IMR-90 (cell line): ENCODE measurements at places on chromosomes 2 and 18. TPM values are rescaled to one million over a fixed set of nuclear protein-coding genes. Genes with fewer than 3 reads are reported as not detected.

ABCG5 gene
- total RNA-seq = not detected in 2 replicates

CFAP53 gene
- under 0.01 TPM in 2 replicates for total RNA-seq

ELOA2 gene
- total RNA-seq = not detected in 2 replicates

MC2R gene
- not detected in 2 replicates for total RNA-seq

TUBB8B gene
- total RNA-seq = not detected in 2 replicates

FABP1 gene
- not detected in 2 replicates for total RNA-seq

ONECUT2 gene
- under 0.01 TPM in 2 replicates for total RNA-seq

ATP6V1B1 gene
- total RNA-seq = 0.28 TPM in 1 of 2 replicates, not detected in the other

MSTN gene
- under 0.01 TPM in 1 of 2 replicates, not detected in the other for total RNA-seq

LIMS2 gene
- 1.1 and 1.3 TPM in 2 replicates for total RNA-seq

C2orf74 gene
- total RNA-seq = 8.4 and 10.3 TPM in 2 replicates

PAX3 gene
- not detected in 2 replicates for total RNA-seq

MAP2 gene
- total RNA-seq = 0.28 and 0.36 TPM in 2 replicates

CNDP2 gene
- 52.0 and 52.2 TPM in 2 replicates for total RNA-seq

GNLY gene
- total RNA-seq = not detected in 2 replicates

RAB11FIP5 gene
- total RNA-seq = 21.4 and 21.5 TPM in 2 replicates

MPV17 gene
- total RNA-seq = 70.4 and 80.5 TPM in 2 replicates

LBX2 gene
- 0.18 and 0.56 TPM in 2 replicates for total RNA-seq

ALPP gene
- not detected in 2 replicates for total RNA-seq

PARD3B gene
- total RNA-seq = 15.3 and 15.6 TPM in 2 replicates

IL1RN gene
- not detected in 2 replicates for total RNA-seq

PKDCC gene
- total RNA-seq = 50.3 and 55.6 TPM in 2 replicates

GPAT2 gene
- total RNA-seq = 0.28 and 0.36 TPM in 2 replicates

RBKS gene
- 0.83 and 1.1 TPM in 2 replicates for total RNA-seq

CHAC2 gene
- total RNA-seq = 3.9 and 6.9 TPM in 2 replicates

CBLN2 gene
- total RNA-seq = not detected in 2 replicates

AKAIN1 gene
- total RNA-seq = not detected in 2 replicates

STAT4 gene
- 0.28 and 0.36 TPM in 2 replicates for total RNA-seq

BMP10 gene
- total RNA-seq = not detected in 2 replicates

CHMP3 gene
- total RNA-seq = 38.4 and 81.4 TPM in 2 replicates

PDK1 gene
- total RNA-seq = 68.3 and 85.9 TPM in 2 replicates

CRACDL gene
- not detected in 2 replicates for total RNA-seq

CD302 gene
- total RNA-seq = 3.8 and 6.1 TPM in 2 replicates

GALR1 gene
- not detected in 2 replicates for total RNA-seq

FAM110C gene
- not detected in 2 replicates for total RNA-seq

ANKZF1 gene
- 18.3 and 18.6 TPM in 2 replicates for total RNA-seq

FNDC4 gene
- total RNA-seq = 7.3 and 7.5 TPM in 2 replicates

PLCL1 gene
- total RNA-seq = 0.18 and 0.56 TPM in 2 replicates

GPR39 gene
- total RNA-seq = 7.2 and 9.0 TPM in 2 replicates

NLRC4 gene
- total RNA-seq = not detected in 2 replicates

DIPK1C gene
- total RNA-seq = not detected in 2 replicates

GTF2A1L gene
- total RNA-seq = not detected in 2 replicates

KLHL14 gene
- not detected in 2 replicates for total RNA-seq

LYG1 gene
- not detected in 2 replicates for total RNA-seq

FBXO15 gene
- total RNA-seq = 0.90 and 1.1 TPM in 2 replicates

INHA gene
- not detected in 2 replicates for total RNA-seq

GKN2 gene
- not detected in 2 replicates for total RNA-seq

TTC31 gene
- total RNA-seq = 6.3 and 9.2 TPM in 2 replicates

PLEK gene
- total RNA-seq = under 0.01 TPM in 1 of 2 replicates, not detected in the other

RNF144A gene
- 0.18 and 0.28 TPM in 2 replicates for total RNA-seq

UGT1A8 gene
- not detected in 2 replicates for total RNA-seq

CAPN14 gene
- total RNA-seq = under 0.01 TPM in 2 replicates

CXCR1 gene
- not detected in 2 replicates for total RNA-seq

LRRTM4 gene
- not detected in 2 replicates for total RNA-seq

ATOH8 gene
- total RNA-seq = 7.8 and 7.9 TPM in 2 replicates

DNAJC5G gene
- total RNA-seq = not detected in 2 replicates

LDLRAD4 gene
- total RNA-seq = not detected in 2 replicates

ST6GAL2 gene
- not detected in 2 replicates for total RNA-seq

GATA6 gene
- total RNA-seq = 2.5 and 3.3 TPM in 2 replicates
